Gastroesophageal sphincter (tissue), 4 donors: ENCODE measurements at places on chromosomes 16 and 17. TPM values are rescaled to one million over a fixed set of nuclear protein-coding genes. Genes with fewer than 3 reads are reported as not detected.

The PLCD3 gene
- 147 TPM for total RNA-seq

The KRT31 gene
- total RNA-seq: not detected

The TBX4 gene
- total RNA-seq: 0.27 TPM

The SULT1A2 gene
- not detected for total RNA-seq

The TP53TG3 gene
- total RNA-seq: not detected

The ARL5C gene
- not detected for total RNA-seq

The FNDC8 gene
- not detected for total RNA-seq

The SPATA32 gene
- not detected for total RNA-seq

The TVP23A gene
- 0.16 TPM for total RNA-seq

The GP2 gene
- not detected for total RNA-seq

The PRSS36 gene
- total RNA-seq: 4.8 TPM

The TBC1D3H gene
- total RNA-seq: not detected

The RPS15A gene
- 2,333 TPM for total RNA-seq
